ENCODE measurements at places on chromosomes 4 and X.

- no peak for DNase-seq
Observed at GRCh38 chrX:66142351-66142750, 21.7 kb upstream of the HEPH start.

DNA sequence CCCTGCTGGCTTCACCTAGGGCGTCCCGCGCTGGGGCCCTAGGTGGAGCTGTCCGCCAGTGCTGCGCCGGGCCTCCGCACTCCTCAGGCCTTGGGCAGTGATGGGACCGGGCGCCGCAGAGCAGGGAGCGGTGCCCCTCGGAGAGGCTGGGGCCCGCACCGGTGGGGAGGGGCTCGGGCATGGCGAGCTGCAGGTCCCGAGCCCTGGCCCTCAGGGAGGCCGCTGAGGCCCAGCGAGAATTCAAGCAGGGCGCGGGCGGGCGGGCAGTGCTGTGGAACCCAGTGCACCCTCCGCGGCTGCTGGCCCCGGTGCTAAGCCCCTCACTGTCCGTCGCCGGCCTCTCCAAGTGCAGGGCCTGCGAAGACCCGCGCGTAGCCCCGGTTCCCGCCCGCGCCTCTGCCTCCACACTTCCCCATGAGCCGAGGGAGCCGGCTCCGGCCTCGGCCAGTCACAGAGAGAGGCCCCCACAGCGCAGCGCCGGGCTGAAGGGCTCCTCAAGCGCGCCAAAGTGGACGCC is 565.1 kb upstream of the NDST4 start:
- no peak for DNase-seq

DNA sequence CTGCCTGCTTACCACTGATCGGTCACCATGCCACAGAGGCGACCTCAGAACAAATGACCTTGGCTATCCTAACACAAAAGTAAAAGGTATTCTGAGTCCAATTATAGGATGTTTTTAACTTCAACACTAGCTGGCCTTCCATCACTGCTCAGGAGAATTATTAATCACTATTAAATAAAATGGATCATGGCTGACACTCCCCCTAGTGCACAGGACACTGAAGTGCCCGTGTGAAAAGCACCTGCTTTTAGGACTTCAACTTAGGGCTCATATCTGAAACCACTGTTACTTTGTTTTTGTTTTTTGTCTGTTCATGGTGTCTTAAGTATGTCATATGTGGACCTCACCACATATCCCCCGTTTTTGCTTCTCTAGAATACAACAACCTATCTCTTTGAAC is 33.9 kb downstream of the STX18 start:
- no peak for DNase-seq

- DNase-seq = no peak
Observed at GRCh38 chrX:38856670-38857265, 55.5 kb downstream of the MID1IP1 start.

DNA sequence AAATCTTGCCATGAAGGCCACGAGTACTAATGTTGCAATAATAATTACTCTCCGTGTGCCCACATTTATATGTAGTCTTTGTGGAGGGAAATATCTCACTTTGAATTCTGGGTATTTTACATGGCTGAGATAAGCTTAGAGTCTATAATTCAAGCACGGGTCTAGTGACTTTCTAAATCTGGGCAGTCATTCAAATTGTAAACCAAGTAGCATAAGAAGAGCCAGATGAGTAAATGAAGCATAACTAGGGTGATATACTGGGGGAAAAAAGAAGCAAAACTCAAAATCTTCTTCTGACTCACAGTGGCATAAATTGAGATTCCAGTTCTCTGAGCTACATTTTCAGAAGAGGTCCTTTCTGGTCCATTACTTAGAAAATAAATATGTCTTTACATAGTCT is 53.0 kb downstream of the MAPK10 start:
- no peak for DNase-seq

DNA sequence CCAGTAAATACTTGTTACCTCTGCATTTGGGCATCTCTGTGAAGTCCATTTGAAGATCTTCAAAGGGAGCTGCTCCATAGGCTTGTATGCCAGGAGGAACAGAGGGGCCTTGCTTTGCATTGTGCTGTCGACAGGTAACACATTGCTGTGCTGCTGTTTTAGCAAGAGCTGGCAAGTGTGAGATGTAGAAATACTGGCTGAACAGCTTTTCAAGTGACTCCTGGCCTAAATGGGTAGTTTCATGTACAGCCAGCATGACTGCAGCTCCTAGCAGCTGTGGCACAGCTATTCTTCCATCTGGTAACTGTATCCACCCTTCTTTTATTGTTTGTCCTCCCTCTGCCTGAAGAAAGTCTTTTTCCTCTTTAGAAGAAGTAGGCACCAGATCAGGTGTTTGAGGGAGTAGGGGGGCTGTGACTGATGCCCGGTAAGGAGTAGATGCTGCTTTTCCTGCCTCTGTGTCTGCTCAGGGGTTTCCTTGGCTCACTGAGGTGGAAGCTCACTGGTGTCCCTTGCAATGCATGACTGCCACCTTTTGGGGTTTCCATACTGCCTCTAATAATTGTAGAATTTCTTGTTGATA is 965.3 kb downstream of the CCSER1 start:
- no peak for DNase-seq

GRCh38 chr4:176593943-176594342 is 198.8 kb downstream of the VEGFC start:
- DNase-seq = no peak

GRCh38 chrX:118534716-118535493 is 39.3 kb downstream of the DOCK11 start:
- no peak for DNase-seq

GRCh38 chr4:23978002-23978401 is 88.2 kb upstream of the PPARGC1A start:
- DNase-seq = no peak

GRCh38 chr4:56666279-56666678 is 14.8 kb downstream of the HOPX start:
- no peak for DNase-seq

DNA sequence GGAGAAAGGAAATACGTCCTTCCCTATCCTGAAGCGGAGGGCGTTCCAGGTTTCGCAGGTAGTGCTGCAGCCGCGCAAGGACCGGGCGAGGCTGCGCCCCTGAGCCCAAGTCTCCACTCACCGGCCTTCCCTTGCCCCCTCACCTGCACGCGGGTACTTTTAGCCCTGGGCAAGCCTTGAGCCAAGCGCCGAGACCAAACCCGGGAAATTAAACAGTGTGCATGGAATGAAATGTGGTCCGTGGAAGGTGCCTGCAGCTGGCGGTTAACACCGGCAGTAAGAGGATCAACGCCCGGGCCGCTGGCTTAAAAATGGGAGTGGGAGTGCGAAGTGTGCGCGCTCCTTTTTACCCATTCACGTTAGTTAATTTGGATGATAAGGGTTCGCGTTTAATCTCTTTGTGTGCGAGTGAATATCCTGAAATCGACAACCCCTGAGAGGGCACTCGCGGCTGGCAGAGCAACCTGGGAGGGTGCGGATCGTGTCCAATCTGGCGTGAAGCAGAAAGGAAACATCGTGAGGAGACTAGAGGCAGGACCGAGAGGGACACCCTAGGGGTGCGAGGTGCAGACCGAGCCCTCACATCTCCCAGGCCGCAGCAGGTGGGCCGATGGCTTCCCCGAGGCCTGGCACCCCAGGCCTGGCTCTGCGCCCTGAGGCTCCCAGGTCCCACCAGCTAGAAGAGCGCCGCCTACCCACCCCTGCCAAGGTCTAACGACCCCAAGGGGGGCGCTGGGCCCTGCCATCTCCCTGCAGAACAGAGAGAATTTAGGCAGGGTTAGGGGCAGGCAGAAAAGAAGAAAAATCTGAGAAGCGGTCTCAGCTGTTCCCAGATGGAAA is 2.0 kb upstream of the HELT start:
- no peak for DNase-seq

DNA sequence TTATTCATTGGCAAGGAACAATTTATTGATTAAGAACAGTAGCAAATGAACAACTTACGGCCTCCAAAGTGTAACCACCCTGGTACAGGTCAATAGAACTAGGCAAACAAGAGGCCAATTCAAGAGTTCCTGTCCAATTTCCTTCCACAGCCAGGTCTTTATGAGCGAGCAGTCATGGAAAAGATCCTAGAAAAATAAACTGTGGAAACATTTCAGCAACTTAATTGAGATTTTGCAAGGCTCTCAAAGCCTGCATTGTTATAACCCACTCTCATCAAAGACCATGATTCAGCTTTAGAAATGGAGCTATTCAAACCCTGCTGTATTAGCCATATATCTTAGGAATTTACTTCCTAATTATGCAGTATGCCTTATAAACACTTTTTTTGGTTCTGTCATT is 43.6 kb downstream of the UNC5C start:
- DNase-seq = no peak

- no peak for DNase-seq
Observed at GRCh38 chr4:58048491-58048890, 938.3 kb upstream of the IGFBP7 start.

- DNase-seq = no peak
Observed at GRCh38 chrX:70504772-70505450, 60.3 kb downstream of the DLG3 start.

DNA sequence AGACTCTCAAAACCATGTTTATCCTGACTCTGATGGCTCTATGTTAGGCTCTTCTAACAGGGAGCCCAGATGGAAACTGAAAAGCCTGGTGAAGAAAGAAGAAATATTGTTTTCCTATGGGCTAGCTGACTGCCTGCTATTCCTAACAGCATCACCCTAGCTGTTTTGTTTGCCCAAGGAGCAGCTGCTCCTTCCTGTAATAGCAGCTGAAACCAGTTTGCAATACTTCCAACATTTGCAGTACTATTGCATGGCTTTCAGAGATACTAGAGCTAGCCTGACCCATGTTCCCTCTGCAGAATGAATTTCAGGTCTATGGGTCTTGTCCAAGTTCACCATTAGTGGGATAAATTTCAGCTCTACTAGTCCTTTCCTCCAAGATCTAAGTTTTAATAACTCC is 495.2 kb downstream of the INPP4B start:
- DNase-seq = no peak

DNA sequence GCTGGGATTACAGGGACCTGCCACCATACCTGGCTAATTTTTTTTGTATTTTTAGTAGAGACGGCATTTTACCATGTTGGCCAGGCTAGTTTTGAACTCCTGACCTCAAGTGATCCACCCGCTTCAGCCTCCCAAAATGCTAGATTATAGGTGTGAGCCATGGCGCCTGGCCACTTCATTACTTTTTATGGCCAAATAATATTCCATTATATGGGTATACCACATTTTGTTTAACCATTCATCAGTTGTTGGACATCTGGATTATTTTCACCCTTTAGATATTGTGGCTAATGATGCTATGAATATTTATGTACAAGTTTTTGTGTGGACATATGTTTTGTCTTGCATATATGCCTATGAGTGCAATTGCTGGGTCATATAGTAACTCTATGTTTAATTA is 8.6 kb upstream of the FHIP1A start:
- no peak for DNase-seq

DNA sequence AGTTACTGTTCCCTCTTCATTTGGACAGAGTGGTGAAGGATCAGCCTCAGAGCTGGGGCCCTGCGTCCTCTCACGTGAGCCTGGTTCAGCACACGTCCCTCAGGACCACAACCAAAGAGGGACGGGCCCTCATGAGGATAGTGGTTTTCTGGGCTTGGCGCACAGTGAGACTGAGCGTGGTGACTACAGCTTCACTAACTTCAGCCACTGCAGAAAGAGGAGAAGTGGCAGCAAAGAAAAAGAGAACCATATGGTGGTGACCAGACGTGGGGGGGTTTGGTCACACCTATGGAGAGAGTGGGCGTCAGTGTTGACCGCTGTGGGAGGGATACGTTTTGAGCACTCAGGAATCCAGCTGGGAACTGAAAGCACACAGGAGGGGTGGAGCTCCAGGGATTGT is 21.8 kb upstream of the TNIP3 start:
- no peak for DNase-seq

DNA sequence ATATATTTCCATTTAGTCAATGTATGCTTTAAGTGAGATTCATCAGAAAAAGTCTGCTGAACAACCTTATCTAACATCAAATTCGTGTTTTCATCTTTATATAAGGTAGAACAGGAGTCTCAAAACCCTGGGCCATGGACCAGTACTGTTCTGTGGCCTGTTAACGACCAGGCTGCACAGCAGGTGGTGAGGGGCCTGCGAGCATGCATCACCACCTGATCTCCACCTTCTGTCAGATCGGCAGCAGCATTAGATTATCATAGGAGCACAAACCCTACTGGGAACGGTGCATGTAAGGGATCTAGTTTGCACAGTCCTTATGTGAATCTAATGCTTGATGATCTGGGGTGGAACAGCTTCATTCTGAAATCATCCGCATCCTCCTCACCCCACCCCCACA is 3.2 kb downstream of the CTSO start:
- no peak for DNase-seq

DNA sequence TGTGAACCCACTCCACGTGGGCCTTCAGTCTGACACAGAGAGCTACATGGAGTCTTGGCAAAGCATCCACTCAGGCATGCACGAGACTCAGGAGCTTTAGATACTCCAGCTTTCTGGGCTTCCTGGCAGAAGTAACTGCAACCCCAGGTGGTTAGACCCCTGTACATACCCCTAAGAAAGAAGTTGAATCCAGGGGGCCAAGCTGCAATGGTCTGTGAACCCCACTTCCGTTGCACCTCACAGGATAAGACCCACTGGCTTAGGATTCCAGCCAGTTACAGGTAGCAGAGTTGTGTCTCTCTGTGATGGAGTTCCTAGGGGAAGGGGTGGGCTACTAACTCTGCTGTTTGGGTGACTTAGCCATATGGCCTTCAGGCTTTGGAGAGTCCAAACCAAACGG is 21.4 kb upstream of the FAAH2 start:
- DNase-seq = no peak

GRCh38 chrX:153305972-153306371 is 15.6 kb downstream of the PNMA6F start:
- DNase-seq = no peak

- DNase-seq = no peak
Observed at GRCh38 chr4:138677748-138678147, 337.8 kb upstream of the NOCT start.

- no peak for DNase-seq
Observed at GRCh38 chr4:793941-794621, 31.8 kb downstream of the CPLX1 start.

- no peak for DNase-seq
Observed at GRCh38 chrX:23736030-23736429, 7.0 kb downstream of the ACOT9 start.

- DNase-seq = no peak
Observed at GRCh38 chr4:168708108-168708507, 211.3 kb downstream of the PALLD start.
